ENCODE measurements at places on chromosomes 6 and 20. TPM values are rescaled to one million over a fixed set of nuclear protein-coding genes. Genes with fewer than 3 reads are reported as not detected.

- DNase-seq = no peak
Observed at GRCh38 chr6:68876792-68877493, 241.9 kb downstream of the ADGRB3 start.

GRCh38 chr20:17856024-17856564 lies 112.5 kb downstream of the SNX5 start:
- DNase-seq = no peak

GRCh38 chr20:47524015-47524784 lies 22.5 kb downstream of the NCOA3 start:
- peak; percentile 95 for DNase-seq

- DNase-seq = no peak
Observed at GRCh38 chr6:106154326-106154725, 68.2 kb downstream of the PRDM1 start.

GRCh38 chr6:52162940-52163908 lies 23.0 kb upstream of the IL17A start:
- DNase-seq = peak; percentile 48

IL22RA2 gene
- total RNA-seq = not detected

DNA sequence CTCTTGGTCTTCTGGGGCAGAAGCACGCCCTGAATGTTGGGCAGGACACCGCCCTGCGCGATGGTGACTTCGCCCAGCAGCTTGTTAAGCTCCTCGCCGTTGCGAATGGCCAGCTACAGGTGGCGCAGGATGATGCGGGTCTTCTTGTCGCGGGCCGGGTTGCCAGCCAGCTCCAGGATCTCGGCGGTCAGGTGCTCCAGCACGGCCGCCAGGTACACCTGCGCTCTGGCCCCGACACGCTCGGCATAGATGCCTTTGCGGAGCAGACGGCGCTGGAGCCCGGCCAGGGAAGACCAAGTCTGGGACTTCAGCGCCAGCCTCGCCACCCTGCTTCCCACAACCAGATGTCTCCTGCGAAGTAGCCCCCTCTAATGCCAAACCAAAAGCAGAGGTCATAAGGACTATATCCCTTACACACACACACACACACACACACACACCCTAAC lies 8.0 kb upstream of the SLC17A3 start:
- DNase-seq = no peak

- peak; percentile 96 for DNase-seq
Observed at GRCh38 chr6:33410050-33410710, 634 bp upstream of the PHF1 start.

NKX2-2 gene
- total RNA-seq = not detected

EFHC1 gene
- total RNA-seq = 33.7 TPM

- no peak for DNase-seq
Observed at GRCh38 chr6:129708496-129709195, 1.3 kb downstream of the ARHGAP18 start.

MAN1A1 gene
- total RNA-seq = 109 TPM

GRCh38 chr20:64113444-64113775 lies 6.0 kb upstream of the NPBWR2 start:
- no peak for DNase-seq

GRCh38 chr6:90212274-90212673 lies 84.4 kb downstream of the BACH2 start:
- no peak for DNase-seq

SLC22A3 gene
- under 0.01 TPM for total RNA-seq

DNA sequence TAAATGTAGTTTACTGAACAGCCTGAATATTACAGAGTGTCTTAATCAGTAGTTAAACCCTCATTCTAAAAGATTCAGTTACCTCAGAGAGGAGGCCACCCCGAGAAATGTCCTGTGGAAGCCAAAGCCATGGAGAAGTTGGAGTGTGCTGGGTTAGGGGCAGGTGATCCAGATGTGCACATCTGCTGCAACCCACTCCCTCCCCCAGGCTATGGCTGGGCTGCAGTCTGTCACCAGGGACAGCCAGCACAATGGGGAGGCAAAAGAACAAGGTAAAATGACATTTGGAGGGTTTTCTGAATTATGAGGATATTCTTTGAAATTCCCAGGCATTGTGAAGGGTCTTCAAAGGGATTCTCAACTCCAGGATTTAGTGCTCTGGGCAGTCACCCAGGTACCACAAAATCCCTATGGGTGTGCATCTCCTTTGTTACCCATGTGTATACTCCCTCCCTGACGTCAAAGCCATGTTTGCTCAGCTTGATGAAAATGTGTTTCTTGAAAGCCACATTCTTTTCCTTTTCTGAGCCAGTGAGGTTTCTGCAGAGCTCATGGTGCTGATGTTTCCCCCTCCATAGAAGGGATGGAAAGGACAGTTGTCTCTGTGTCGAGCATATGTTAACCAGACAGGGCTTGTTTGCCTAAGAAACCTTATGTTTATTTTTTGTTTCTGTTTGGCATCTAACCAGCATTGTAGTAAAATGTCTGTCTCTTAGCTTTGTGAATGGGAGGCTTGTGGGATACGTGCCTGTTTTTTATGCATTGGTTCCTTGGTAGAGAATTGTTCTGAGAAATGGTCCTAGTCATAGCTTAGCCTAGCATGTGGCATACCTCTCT lies 212.3 kb upstream of the TBX18 start:
- no peak for DNase-seq

DNA sequence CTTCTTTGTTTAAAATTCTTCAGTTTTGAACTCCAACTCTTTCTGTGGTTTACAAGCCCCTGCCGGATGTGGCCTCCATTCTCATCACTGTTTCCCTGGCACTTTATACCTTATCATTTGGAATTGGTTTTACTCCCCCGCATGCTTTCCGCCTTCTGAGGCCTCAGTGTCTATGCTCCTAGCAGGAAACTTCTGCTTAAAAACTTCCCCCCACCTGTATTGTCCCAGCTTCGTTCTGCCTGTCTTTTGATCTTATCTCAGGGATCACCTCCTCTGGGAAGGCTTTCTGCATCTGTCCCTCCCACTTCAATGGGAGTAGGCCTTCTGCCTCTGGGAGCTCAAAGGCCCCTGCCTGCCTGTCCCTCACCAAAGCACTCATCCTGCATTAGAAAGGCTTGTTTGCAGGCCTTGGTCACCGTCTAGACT lies 3.4 kb upstream of the ANGPT4 start:
- no peak for DNase-seq

PTPN1 gene
- 28.8 TPM for total RNA-seq

GRCh38 chr20:48338717-48339116 lies 489.1 kb downstream of the PREX1 start:
- no peak for DNase-seq

WFDC12 gene
- not detected for total RNA-seq

DNA sequence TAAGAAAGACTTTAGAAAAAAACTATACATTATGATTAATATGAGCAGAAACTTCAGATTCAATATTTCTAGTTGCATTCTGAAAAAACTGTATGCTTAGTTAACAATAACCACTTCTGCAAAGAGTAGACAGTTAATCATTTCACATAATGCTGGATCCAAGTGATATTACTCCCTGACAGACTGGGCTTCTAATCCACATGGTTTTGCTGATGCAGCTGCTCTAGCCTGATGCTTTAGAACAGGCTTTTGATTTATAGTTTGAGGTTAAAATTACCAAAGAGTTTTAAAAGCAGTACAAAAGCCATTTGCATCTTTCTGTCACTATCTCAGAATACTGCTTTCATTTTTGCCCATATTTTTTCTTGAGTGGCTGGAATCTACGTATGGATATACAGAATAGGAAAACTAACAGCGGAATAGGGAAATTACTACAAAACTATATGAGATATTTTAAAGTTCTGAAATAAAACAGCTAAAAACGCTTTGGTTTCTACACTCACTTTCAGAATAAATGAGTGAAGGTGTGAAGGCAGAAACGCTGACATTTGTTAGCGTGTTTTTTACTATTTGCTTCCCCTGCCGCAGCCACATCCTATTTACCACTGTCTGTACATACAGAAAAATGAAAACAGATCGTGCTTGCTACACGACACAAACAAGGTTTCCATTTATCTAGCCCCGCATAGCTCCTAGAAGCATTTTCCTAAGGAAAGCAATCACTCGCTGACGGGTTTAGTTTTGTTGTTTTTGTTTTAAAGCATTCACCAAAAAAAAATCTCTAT lies 61.7 kb downstream of the METTL24 start:
- DNase-seq = no peak

GRCh38 chr6:46926481-46926880 lies 4.7 kb upstream of the ADGRF5 start:
- no peak for DNase-seq

MCCD1 gene
- total RNA-seq = not detected

IPCEF1 gene
- total RNA-seq = 0.27 TPM

DNA sequence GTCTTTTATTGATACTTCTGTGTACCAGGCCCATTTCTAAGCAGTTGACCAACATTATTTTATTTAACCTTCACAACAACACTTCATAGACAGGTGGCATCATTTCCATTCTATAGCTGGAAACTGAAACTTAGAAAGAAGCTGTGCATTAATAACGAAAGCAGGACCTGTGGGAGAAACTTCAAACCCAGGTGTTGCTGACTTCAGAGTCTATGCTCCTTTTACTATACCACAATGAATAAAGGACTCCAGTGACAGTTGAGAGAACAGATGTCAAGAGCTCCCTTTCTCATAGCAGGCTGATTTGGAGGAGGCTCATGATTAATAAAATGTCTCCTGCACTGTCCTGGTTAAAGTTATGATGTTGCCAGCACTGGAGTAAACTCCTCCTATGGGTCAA lies 56.6 kb upstream of the POU3F2 start:
- DNase-seq = no peak

ZNF311 gene
- total RNA-seq = 0.27 TPM

- DNase-seq = no peak
Observed at GRCh38 chr6:17610835-17611234, 10.7 kb downstream of the FAM8A1 start.

- no peak for DNase-seq
Observed at GRCh38 chr6:14429396-14429795, 311.8 kb downstream of the CD83 start.

DNA sequence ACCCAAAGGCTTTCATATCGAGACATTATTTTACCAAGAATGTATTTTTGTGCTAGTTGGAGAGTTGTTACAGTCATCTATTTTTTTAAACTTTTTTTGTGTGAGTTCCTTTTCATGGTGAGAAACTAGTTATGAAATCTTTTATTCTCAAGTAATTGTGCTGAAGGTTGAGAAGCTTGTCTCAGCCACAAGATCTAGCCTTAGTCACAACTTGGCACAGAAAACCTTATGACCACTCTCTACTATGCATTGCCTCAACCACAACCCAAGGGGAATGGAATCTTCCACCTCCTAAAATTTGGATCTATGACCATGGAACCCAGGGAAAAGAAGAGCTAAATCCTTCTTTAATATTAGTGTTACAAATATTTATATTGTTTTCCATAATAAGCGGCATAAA lies 58.5 kb downstream of the HS3ST5 start:
- no peak for DNase-seq

MUC21 gene
- total RNA-seq = under 0.01 TPM

JPH2 gene
- total RNA-seq = under 0.01 TPM

- DNase-seq = no peak
Observed at GRCh38 chr6:56804996-56805395, 149.9 kb upstream of the BEND6 start.

GRCh38 chr6:3527651-3527977 lies 70.8 kb upstream of the SLC22A23 start:
- DNase-seq = no peak

GRCh38 chr20:45629496-45630100 lies at the start of gene WFDC10A:
Gene WFDC10A, plus strand, starts transcription at chr20:45629739. Its CDS starts 75 bp downstream, at chr20:45629814.
- no peak for DNase-seq

DNA sequence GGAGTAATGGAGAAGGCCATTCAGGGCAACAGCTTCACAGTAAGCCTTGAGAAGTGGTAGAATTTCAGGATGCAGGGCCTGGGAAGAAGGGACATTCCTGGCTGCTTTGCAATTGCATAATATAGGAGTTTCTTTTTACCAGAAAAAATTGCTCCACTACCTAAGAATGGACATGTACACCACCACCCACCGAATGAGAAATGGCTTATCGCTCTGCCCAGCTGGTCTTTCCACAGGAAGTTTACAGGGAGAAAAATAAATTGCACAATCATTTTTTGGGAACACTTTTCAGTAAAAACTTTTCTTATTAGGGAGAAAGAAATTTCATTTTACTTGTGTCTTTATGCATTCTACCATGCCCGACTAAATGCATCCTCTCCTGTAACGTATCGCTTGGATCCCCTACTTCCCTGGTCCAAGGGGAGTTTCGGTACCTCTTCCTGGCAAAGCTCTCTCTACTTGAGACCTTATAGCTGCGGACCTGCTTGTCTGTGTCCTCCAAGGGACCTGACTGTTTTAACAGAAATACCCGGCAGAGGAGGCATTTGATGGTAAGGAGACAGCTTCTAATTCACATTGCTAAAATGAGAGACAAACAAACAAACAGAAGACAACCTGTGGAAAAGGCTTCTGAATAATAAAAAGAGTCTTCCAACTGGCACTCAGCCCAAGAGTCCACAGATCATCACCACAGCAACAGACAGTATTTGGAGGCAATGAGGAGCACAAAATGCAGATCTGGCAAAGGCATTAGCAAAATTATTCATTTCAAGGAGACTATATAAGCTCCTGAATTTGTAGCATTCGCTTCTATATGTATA lies 54.2 kb downstream of the MAP3K5 start:
- peak; percentile 36 for DNase-seq

DNA sequence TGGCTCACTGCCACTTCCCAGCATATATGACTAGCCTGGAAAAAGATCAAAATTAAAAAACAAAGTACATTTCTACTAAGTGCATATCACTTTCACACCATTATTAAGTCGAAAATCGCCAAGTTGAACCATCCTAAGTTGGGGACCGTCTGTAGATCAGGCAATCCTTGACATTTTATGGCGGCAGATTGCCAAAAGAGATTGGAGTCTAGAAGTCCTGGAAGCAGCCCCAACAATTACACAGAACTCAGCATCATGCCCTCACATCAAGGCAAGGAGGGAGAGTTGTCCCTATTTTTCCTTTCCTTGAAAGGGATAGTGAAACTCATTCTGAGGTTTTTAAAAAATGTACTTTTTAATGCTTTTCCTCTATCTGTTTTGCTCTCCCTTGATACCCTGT lies 30.7 kb downstream of the SLC22A3 start:
- no peak for DNase-seq

TCF21 gene
- not detected for total RNA-seq

DNA sequence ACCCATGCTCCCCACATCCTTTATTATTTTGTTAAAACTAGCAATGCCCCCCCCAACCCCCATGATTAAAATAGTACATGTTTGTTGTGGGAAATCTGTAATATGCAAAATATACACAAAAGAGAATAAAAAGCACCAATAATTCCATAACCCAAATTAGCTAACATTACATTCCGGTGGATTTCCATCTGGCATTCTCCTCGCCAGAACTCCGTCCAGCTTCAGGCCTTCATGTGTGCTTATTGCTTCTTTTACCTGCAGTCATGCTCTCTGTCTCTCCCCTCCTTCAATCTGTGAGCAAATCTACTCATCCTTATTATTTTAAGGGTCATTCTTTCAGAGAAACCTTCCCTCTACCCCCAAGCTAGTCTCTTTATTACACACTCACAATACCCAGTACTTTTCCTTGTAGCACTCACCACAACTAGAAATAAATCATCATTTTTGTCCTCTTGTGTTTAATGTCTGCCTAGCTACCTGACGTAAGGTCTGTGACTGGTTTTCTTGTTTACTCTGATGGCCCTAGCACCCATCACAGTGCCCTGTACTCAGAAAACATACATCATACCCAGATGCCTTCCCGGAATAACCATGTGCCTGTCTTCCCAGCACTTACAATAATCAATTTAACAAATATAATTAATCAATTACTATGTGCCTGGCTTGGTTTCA lies 25.6 kb upstream of the IER3 start:
- no peak for DNase-seq
